GM23338 (cell line): ENCODE measurements at places on chromosomes 5 and 9.

- DNase-seq: no peak
Observed at GRCh38 chr5:375921-376798, 54.6 kb downstream of the AHRR start.

DNA sequence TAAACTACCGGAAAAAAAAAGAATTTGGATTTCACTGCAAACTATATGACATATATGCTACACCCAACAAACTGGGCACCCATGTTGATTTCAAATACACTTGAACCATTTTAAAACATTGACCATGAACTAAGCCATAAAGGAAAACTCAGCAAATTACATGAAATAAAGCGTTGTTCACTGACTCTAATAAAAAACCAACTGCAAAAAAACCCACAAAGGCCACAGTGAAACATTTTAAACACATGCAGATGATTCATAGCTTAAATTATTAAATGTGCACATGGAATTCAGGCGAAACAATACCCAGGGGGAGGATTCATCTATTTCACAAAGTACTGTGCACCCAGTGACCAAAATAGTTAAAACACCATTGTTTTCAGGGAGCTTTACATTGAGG, 33.3 kb downstream of the MTRR start:
- DNase-seq: no peak

DNA sequence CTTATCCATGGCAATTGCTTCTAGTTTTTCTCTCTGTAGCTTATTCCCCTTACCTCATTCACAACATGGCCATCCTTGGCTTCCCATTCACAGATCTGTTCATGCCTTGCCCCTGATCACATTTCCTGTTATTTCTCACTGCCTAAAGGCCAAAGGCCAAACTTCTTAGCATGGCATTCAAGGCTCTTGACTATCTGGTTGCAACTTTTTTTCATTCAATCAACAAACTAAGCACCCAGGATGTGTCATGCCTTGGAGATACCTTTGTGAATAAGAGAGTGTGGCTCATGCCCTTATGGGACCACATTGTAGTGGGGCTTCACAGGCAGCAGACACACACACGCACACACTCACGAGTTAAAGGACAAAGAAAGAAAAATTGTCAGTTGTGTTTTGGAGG, 27.6 kb downstream of the FGF1 start:
- DNase-seq: no peak

DNA sequence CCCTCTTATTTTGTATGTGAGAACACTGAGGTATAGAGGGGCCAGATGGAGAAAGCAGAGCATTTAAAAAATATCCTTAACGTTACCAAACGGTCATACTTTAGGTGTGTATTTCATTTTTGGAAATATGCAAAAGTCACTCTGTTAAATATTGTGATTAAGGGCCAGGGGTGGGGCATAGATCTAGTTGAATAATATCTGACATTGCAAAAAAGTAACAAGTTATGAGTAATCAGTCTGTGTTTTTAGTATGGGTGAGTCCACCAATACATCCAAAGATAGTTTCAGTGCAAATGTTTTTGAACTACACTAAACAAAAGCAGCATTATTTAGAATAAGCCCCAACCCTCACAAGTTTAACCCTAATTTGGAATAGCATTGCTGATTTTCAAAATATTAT, 45.3 kb upstream of the CCDC112 start:
- DNase-seq: no peak

DNA sequence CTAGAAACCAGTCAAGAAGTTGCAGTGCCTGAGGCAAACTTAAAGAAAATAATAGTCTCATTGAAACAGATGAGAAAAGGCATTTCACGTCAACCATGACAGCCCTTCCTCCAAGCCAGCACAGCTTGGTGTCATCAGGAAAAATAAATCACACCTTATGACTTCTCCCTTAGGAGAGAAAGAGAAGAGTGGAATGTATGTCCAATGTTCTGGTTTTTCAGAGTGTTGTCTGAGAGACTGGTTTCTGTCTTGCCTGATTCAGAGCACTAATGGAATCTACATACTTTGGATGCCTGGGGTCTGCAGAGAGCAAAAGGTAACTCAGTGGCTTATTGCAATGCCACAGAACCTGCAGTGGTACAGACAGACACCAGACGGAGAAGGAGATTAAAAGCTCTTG, 105.5 kb upstream of the PDE4D start:
- peak; percentile 10 for DNase-seq

- DNase-seq: no peak
Observed at GRCh38 chr5:84299959-84300358, 84.7 kb downstream of the EDIL3 start.

DNA sequence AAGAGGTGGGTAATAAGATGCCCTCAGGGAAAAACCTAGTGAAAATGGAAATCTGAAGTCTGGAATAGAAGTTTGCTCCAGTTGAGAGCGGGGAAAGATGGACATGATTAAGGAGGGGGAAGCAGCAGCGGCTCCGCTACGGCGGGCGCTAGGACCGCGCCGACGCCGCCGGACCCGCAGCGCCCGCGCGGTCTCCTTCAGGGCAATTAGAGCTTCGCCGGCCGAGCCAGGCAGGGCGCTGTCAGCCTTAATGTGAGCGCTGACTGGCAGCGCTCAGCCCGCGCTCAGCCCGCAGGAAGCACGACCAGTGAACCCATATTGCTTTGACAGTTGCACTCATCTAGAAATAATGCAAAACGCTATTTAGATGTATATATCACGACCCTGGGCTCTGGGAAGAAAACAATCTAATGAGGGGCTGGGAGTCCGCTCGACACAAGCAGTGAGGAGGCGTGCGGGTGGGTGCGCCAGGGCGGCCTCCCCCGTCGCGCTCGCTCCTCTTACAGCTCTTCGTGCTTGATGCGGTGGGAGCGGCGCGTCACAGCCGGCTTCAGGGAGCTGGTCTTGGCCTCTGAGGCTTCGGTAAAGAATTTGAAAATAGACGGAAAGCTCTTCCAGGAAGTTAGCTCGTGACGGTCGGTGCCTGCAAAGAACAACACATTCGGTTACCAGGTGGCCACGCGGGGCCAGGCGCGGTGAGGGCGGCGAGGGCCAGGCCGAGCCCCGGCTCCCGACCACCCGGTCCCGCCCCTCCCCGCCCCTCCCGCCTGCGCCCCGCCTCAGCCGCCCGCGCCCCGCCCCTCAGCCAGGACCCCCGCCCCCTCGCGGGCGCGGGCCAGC, 37.7 kb downstream of the NR2F1 start:
- peak; percentile 88 for DNase-seq

- DNase-seq: no peak
Observed at GRCh38 chr9:73548201-73548600, 396.5 kb downstream of the ANXA1 start.
